Naive B cell (primary cell): ENCODE measurements at places on chromosomes 6 and 20.

DNA sequence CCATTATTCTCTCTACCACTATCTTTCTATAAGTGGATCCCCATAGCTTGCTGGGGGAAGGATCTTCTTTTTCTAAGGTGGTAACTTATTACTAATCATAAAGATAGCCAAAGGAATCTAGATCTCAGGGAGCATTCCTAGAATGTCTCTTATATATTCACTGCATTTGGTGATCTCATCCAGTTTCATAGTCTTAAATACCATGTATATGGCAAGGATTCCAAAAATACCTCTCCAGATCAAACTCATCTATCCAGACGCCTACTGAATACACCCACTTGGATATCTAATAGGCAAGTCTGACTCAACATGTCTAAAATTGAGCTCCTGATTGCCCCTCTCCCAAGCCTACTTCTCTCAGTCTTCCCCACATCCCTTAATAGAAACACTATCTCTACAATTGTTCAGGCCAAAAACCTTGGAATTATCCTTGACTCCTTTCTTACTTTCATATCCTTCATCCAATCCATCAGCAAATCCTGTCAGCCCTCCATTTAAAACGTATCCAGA is 264.4 kb downstream of the HACE1 start:
- H3K36me3 ChIP-seq = no peaks in the 10 kb centered on the region
- H3K27ac ChIP-seq = no peak overlapping the region
- no peak overlapping the region for H3K4me3 ChIP-seq
- H3K4me1 ChIP-seq = no peaks in the 10 kb centered on the region
- peaks cover 4% of the 10 kb centered on the region for H3K27me3 ChIP-seq

- no peaks in the 10 kb centered on the region for H3K4me1 ChIP-seq
- no peaks in the 10 kb centered on the region for H3K27me3 ChIP-seq
- no peak overlapping the region for H3K4me3 ChIP-seq
- peaks cover 15% of the 10 kb centered on the region for H3K36me3 ChIP-seq
Measured at GRCh38 chr20:34629342-34629741, 47.5 kb downstream of the PIGU start.

- DNase-seq = no peak
- H3K36me3 ChIP-seq = no peaks in the 10 kb centered on the region
- H3K27me3 ChIP-seq = peaks cover 6% of the 10 kb centered on the region
- no peak overlapping the region for H3K4me3 ChIP-seq
Measured at GRCh38 chr6:6793388-6794250, 205.1 kb downstream of the LY86 start.

GRCh38 chr20:47210470-47210869 is 146.0 kb downstream of the ZMYND8 start:
- peaks cover 6% of the 10 kb centered on the region for H3K4me1 ChIP-seq
- H3K27me3 ChIP-seq = no peaks in the 10 kb centered on the region
- H3K36me3 ChIP-seq = peaks cover 1% of the 10 kb centered on the region
- no peak for DNase-seq

DNA sequence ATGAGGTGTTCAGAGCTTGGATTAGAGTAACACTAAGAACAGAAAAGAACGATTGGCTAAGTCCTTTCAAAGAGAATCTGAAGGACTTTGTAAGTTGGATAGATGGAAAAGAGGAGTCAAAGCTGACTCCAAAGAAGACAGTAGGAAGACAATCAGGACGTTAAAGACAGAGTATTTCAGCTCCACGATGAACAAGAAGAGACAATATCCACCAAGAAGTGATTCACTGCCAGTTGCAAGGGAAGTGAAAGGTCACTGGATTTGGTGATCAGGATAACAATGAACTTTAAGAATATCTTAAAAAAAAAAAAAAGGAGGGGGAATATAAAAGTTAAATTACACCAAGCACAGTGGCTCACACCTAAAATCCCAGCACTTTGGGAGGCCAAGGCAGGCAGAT is 17.9 kb downstream of the REPS1 start:
- H3K27ac ChIP-seq = no peak overlapping the region
- peaks cover 49% of the 10 kb centered on the region for H3K4me1 ChIP-seq
- no peak for DNase-seq
- H3K4me3 ChIP-seq = no peak overlapping the region
- no peaks in the 10 kb centered on the region for H3K36me3 ChIP-seq
- H3K27me3 ChIP-seq = no peaks in the 10 kb centered on the region

GRCh38 chr20:24966317-24967012 is 17.4 kb downstream of the CST7 start:
- H3K36me3 ChIP-seq = peaks cover 44% of the 10 kb centered on the region
- no peak for DNase-seq
- H3K4me1 ChIP-seq = peaks cover 7% of the 10 kb centered on the region
- H3K27ac ChIP-seq = no peak overlapping the region

- no peak overlapping the region for H3K4me3 ChIP-seq
- no peaks in the 10 kb centered on the region for H3K4me1 ChIP-seq
- no peak for DNase-seq
- H3K36me3 ChIP-seq = no peaks in the 10 kb centered on the region
- H3K27ac ChIP-seq = no peak overlapping the region
- no peaks in the 10 kb centered on the region for H3K27me3 ChIP-seq
Measured at GRCh38 chr20:23928788-23929187, 49.2 kb upstream of the CST5 start.

- DNase-seq = no peak
- H3K27me3 ChIP-seq = no peaks in the 10 kb centered on the region
- no peaks in the 10 kb centered on the region for H3K36me3 ChIP-seq
- H3K4me3 ChIP-seq = peak overlapping the region; percentile 36
Measured at GRCh38 chr20:50792708-50793574, 1.9 kb upstream of the BCAS4 start.

DNA sequence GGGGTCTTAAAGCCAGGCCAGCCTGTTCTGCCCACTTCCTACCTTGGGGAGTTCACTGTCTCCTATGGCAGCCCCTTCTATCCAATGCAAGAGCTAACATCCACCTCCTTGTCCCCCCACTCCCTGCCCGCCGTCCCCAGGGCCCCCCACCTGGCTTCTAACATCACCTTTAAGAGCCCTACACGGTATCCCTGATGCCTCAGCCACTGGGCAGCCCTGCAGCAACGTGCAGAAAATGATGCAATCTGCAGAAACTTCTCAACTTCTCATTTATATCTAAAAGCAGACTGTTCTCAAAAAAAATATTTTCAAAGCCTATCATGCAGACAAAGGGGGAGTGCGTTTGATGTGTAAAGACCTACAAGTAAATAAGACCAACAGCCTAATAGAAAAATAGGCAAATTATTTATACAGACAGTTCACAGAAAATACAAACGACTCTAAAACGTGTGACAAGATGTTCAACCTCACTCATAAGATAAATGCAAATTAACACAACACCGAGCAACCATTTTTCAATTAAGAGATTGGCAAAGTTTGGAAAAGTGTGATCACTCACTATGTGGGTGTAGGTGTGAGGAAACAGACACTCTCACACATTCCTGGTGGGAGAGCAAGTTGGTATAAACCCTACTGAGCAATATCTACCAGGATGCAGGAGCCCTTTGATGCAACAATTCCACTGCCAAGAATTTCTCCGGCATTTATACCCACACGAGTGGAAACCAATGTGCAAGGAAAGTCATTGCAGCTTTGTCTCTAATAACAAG is 15.1 kb upstream of the HCK start:
- H3K27me3 ChIP-seq = peaks cover 9% of the 10 kb centered on the region
- no peaks in the 10 kb centered on the region for H3K36me3 ChIP-seq
- H3K27ac ChIP-seq = peak overlapping the region; percentile 50
- H3K4me3 ChIP-seq = no peak overlapping the region

- no peaks in the 10 kb centered on the region for H3K4me1 ChIP-seq
- no peak overlapping the region for H3K4me3 ChIP-seq
- H3K36me3 ChIP-seq = no peaks in the 10 kb centered on the region
- no peaks in the 10 kb centered on the region for H3K27me3 ChIP-seq
- DNase-seq = peak; percentile 7
- no peak overlapping the region for H3K27ac ChIP-seq
Measured at GRCh38 chr6:130282234-130282995, 59.7 kb upstream of the SAMD3 start.

GRCh38 chr6:131112249-131112648 is 23.0 kb upstream of the AKAP7 start:
- no peaks in the 10 kb centered on the region for H3K36me3 ChIP-seq
- no peak overlapping the region for H3K27ac ChIP-seq
- H3K27me3 ChIP-seq = no peaks in the 10 kb centered on the region
- H3K4me3 ChIP-seq = no peak overlapping the region
